Fibroblast of lung (primary cell): ENCODE measurements at places on chromosomes 7 and 10.
A peak's percentile ranks its signal among the peaks of the same experiment; 100 is the strongest.

GRCh38 chr10:120087109-120087508, 194.6 kb downstream of the SEC23IP start:
- no peak for DNase-seq

- DNase-seq, result no peak
Measured at GRCh38 chr7:151690606-151691005, 170.9 kb upstream of the RHEB start.

GRCh38 chr7:71285571-71286145, 153.7 kb downstream of the GALNT17 start:
- peak; percentile 60 for DNase-seq

DNA sequence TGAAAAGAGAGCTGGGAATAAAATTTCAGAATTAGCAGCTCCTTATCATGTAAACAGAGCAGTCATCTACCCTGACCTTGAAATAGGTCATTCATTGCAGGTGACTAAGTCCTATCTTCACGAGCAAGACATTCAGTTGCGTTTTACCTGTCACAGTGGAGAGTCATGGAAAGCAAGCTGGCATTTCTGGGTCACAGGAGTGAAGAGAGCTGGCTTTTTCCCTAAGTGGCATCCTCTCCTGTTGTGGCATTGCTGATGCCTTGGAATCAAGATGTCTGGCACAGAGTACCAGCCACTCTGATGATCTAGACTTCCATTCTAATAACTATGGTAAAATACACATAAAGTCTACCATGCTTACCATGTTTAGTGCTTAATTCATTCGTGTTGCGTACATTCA, 70.8 kb downstream of the SCRN1 start:
- no peak for DNase-seq

DNA sequence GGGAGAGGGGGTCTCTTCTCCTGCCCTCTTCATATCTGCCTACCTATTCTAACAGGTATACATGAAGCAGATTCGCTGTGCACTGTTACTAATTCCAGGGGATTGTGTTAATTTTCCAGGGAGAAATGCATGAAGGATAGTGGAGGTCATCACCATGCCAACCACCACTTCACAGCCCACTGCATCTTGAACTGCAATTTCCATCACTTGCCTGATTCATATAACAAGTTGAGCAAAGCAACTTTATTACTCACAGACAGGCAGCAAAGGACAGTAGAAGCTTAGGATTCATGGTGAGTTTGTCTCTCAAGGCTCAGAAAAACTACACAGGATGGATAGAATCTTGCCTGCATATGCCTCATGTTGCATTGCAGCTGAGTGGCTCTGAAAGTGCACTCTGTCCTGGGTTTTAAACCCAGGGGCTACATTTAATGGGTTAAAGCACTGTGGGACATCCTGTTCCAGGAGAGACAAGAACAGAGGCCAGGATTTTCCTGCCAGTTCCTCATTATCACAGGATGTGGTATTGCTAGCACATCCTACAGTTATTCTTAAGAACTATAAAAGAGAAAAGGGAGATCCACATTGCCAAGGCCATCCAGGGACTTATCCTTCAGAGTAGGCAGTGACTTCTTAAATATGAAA, 136.9 kb upstream of the PRSS1 start:
- peak; percentile 21 for DNase-seq

DNA sequence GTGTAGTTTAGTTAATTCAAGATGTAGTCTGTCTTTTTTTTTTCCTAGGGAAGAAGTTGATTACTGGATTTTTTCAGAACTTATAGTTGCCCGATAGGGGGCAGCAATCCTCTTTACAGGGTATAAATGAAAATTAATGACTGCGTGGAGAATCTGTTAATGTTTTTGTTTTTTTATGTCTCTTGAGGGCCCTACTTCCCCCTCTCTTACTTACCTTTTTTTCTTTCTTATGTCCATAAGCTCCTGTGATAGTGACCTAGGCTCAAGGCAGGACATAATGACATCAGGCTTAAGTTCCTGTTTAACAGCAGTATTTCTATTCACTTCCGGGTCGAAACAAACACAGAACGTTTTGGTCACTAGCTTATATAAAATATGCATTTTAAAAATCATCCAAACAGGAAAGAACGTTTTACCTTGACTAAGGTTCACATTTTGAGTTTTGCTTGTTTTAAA, 18.8 kb downstream of the CDC123 start:
- peak; percentile 47 for DNase-seq

DNA sequence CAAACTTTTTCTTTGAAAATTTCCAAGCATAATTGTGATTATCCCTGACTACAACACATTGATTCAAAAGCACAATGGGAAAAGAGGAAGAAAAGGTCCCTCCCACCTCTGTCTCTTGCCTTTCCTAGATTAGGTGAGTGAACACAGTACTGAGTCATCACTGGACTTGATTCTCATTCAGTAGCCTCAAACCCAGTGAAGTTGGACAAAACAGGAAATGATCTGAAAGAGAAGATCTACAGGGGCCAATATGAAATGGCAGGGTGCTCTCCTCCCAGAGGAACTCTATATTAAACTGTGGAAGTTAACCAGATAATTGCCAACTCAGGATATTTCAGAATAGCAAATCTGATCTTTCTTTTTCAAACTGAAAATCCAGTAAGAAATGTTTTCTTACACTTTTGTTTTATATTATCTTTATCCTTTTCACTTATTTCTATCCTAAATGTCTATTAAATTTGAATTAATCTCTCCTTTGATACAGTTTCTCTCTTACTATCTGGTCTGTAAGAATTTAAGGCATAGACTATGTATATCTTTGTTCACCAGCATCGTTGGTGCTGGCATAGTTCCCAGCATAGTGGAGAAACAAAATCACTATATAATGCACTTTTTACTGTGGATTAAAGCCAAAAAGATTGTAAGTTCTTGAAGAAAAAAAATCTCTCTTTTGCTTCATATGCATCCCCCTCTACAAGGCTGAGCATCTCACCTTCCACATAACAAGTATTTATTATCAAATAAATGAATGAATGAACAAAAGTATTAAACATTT, 41.4 kb upstream of the IKZF1 start:
- DNase-seq, result no peak

DNA sequence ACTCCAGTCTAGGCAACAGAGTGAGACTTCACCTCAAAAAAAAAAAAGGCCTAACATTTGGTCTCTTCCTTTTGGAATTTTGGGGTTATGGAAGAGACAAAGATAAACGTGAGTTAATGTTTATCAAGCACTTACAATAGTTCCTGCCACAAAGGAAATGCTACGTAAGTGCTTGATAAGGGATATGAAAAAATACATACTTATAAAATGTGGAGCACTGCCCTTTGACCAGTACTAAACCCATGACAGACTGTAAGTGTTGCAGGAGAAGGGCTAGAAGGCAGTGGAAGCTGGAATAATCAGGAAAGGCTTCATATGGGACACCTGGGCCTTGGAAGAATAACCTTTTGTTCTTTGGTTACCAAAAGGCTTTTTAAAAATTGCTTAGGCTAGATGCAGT, 25.5 kb downstream of the TMEM248 start:
- no peak for DNase-seq

GRCh38 chr10:116674901-116675423, 54.2 kb downstream of the PNLIPRP2 start:
- no peak for DNase-seq

GRCh38 chr10:112689327-112690072, 242.5 kb downstream of the VTI1A start:
- DNase-seq, result peak; percentile 5

DNA sequence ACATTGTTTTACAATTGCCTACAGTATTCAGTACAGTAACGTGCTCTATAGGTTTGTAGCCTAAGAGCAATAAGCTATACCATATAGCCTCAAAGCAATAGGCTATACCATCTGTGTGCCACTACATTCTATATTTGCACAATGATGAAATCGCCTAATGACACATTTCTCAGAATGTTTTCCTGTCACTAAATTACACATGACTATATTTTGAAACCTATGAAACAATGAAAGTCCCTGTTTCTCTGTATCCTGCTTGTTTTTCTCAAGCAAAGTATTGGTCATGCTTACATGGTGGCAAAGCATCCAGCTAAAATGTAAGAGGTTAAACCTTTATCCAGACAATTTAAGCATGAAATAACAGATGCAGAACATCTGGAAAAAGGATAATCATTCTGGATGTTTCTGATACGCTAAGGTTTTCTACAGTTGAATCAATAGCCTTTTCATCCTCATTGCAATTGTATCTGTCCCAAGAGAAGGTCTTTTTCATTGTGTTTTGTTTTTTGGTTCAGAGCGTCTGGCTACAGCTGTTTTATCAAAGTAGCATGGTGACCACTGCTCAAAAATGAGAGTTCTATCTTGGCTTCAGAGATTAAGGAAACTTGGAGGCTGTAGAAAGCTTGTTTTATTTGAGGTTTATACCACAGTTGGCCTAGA, 81.7 kb downstream of the CSTF2T start:
- DNase-seq, result no peak

- peak; percentile 37 for DNase-seq
Measured at GRCh38 chr7:5450549-5451327, 27.1 kb upstream of the TNRC18 start.

- peak; percentile 64 for DNase-seq
Measured at GRCh38 chr7:143934526-143935325, at the start of gene OR2F2. Gene OR2F2, plus strand, starts transcription at chr7:143935233. Its CDS starts 0 bp downstream, at chr7:143935233.

DNA sequence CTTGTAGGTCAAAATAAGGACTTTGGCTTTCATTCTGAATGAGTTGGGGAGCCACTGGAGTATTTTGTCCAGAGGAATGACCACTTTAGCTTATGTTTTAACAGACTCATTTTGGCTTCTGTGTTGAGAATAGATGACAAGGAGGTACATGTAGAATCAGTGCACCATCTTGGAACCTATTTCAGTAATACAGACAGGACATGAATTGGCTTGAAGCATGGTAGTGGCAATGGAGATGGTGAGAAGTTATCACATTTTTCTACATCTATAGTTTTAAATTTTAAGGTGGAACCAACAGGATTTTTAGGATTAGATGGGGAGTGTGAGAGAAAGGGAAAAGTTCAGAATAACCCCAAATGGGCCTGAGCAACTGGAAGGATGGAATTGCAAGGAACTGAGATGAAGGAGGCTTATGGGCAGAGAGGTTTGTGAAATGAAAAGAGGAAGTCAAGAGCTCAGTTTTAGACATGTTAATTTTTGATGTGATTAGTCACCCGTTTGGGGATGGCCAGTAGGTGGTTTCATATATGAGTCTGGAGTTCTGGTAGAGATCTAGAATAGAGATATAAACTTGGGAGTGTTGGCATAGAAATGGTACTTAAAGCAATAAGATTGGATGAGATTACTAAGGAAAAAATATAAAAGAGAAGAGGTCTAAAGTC, 89.2 kb upstream of the JAZF1 start:
- DNase-seq, result no peak

DNA sequence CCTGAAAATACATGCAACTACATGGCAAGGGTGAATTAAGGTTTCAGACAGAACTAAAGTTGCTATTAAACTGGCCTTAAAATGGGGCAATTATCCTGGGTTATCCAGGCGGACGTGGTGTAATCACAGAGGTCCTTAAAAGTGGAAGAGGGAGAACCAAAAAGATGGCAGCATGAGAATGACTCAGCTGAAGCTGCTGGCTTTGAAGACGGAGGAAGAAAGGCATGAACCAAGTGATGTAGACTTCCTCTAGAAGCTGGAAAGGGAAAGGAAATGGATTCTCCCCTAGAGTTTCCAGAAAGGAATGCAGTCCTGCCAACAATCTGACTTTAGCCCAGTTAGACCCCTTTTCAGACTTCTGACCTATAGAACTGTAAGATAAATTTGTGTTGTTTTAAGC, 27.0 kb upstream of the UBN2 start:
- DNase-seq, result no peak

DNA sequence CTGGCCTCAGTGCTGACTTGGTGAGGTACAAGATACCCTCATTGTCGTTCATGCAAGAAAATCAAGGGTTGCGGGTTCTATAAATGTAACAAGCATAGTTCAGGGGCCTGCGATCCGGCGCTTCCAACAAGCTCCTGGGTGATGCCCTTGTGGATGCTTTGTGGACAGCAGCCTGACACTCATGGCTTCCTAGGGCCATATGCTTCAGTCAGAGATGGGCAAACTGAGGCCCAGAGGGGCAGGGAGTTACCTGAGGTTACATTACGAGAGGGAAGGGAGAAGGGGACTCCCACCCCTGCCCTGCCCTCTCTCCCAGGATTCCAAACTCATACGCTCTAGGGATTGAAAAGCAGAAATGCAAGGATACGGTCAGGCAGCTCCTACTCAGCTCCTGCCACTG, 296.3 kb upstream of the ZMIZ1 start:
- no peak for DNase-seq

GRCh38 chr10:79292891-79293746, 54.1 kb upstream of the PPIF start:
- DNase-seq, result no peak

DNA sequence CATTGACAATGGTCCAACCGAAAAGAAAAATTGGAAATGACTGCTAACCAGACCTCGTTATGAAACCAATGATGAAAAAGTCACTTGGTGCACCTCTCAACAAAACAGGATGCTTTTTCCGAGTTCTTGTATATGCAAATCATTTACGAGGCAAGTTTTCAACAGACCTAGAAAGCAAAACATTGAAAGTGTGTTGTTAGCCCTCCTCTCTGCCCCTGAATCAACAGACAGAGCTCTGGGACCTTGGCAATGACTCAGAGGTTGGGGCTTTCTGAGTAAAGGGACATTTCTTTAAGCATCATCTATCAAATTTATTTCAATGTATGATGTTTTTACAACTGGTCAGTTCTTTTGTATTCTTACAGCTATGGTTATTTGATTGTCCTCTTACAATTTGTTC, 16.3 kb upstream of the DKK1 start:
- DNase-seq, result no peak

GRCh38 chr7:2403718-2404648, 572 bp downstream of the CHST12 start:
- DNase-seq, result peak; percentile 39

- peak; percentile 52 for DNase-seq
Measured at GRCh38 chr7:93856323-93856722, 34.2 kb downstream of the TFPI2 start.

GRCh38 chr7:139532636-139533155, 9.2 kb downstream of the CLEC2L start:
- no peak for DNase-seq

DNA sequence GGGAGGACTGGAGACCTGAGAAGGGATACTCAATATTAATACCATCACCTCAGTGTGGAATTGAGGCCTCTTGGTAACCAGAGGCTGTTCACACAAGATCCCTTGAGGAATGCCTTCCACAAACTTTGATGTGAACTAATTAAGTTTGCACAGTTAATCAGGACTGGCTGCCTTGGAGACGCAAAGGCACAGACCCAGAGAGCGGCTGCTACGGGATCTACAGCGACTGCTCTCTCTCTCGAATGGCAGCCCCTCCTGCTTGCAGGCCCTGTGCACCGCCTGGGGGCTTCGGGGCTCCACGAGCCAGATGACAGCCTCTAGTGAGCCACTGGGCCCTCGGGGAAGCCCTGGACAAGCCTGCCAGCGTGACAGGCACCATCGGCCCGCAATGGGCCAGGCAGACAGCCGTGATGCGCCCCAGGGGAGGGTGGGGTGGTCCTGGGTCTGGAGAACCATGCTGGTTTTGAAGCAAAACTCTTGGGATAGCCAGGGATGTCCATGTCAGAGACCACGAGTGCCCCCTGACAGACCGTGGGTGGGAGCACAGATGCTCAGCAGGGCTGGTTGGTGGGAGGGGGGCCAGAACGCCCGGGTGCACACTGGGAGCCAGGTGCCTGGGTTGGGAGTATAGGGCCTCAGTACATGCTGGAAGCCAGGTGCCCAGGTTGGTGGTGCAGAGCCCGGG, 195.6 kb downstream of the ELFN1 start:
- no peak for DNase-seq
